ENCODE measurements at places on chromosomes 5 and 9.

GRCh38 chr5:131198625-131199024 lies 27.9 kb downstream of the LYRM7 start:
- no peak for DNase-seq

DNA sequence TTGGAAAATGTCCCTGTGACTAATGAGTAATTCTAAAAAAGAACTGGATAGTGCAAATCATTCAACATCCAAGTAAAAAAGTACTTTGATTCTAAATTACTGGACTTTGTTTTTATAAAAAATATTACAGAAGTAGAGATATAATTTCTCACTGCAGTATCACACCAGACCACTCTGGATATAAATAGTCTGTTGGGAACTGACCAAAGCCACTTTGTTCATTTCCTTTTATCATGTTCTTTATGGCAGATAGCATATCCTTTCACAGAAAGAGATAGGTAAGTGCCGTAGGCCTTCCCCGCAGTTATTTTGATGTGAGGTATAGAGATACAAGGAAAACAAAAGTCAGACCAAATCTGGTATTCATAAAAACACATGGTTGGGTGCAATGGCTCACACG lies 827.4 kb upstream of the GRAMD2B start:
- no peak for DNase-seq

DNA sequence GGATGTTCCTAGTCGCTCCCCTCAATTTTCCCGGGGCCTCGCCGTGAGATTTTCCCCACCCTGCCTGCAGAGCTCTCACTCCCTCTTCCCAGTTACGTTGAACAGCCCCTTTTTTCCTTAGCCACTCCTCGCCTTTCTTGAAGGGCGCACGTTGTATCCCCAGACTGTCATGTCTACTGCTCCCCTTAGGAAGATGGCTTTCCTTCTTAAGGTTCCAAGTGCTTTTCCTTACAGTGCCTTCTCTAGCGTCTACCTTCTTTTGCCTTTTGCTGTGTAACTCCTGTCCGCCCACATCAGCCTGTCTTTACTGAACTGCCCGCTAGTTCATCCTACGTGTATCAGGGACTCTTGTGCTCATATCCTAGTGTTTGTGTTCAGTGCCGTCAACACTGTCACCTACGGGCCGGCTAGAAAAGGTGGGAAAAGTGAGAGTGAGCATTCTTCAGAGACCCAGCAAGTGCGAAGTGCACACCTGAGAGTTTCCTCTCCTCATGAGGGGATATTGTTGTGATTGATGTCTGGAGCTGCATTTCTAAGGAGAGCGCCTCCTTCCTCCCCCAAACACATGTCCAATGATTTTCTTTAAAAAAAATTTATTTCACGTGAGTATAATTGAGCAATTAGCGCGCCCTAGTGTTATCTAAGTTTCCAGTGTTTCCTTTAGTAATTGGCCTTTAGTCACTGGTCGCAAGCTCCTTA lies 764 bp downstream of the CAMLG start:
- DNase-seq = peak; percentile 2

GRCh38 chr5:173256800-173257199 lies 21.8 kb upstream of the NKX2-5 start:
- no peak for DNase-seq

DNA sequence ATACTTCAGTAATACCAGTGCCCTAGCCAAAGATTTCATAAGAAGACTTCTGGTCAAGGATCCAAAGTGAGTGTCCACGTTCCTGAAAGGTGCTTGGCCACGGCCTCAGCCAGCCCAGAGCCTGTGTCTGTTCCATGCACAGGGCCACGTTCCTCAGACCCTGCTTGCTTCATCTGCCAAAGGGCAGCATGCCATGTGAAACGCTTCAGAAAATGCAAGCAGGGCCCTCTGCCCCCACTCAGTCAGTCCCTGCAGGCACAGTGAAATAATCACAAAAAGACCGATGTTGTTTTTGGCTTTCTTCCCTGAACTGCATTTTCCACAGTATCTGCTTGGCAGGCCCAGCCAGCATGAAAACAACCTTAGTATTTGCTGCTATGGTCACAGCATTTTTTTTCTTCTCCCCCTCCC lies 85.5 kb upstream of the CTSL start:
- no peak for DNase-seq

- DNase-seq = no peak
Observed at GRCh38 chr9:135388530-135388929, 91.1 kb upstream of the PPP1R26 start.

DNA sequence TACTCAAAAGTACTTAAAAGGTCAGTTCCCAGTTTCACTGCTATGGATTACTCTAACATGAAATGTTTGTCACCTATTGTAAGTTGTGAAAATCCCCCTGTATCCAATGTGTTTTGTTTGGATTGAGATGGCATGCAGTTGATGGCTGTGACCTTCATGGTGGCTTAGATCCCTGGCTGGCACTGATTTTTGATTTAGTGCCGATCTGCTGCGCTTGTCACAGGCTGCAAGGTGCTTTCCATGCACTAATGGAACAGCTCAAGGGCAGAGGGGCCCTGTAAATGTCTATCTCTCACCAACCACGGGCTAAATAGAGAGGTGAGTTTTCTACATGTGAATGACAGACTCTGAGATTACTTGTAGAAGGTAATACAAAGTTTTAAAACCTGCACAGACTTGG lies 69.8 kb upstream of the WDR41 start:
- DNase-seq = no peak

GRCh38 chr9:72577212-72577753 lies 55.9 kb downstream of the TMC1 start:
- DNase-seq = no peak

- no peak for DNase-seq
Observed at GRCh38 chr9:99052815-99053715, 51.8 kb upstream of the TGFBR1 start.

GRCh38 chr5:60494144-60494543 lies 205.8 kb downstream of the DEPDC1B start:
- no peak for DNase-seq

DNA sequence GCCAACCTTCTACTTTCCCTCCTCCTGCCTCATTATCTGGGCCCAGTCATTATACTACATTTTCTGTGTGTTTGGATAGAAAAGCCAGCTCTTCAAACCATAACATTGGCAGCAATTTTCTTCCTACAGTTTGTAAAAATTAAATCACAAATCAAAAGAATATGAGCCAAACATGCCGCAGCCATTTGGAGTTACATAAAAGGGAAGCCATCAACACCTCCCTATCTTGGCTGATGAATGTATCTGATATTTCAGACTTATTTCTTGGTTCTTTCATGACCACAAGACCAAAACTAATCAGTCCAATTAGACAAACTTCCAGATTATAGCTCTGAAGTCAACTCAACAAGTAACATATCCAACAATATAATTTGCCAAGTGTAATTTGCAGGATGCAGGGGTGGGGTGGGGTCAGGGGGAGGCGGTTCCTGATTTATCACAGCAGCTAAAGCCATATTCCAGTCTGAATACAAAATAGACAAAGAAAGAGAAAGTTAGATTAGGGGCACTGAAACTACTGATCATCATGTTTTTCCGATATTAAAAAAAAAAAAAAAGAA lies 89.4 kb upstream of the CNTLN start:
- DNase-seq = no peak

- DNase-seq = no peak
Observed at GRCh38 chr5:36662291-36662851, 56.0 kb downstream of the SLC1A3 start.

DNA sequence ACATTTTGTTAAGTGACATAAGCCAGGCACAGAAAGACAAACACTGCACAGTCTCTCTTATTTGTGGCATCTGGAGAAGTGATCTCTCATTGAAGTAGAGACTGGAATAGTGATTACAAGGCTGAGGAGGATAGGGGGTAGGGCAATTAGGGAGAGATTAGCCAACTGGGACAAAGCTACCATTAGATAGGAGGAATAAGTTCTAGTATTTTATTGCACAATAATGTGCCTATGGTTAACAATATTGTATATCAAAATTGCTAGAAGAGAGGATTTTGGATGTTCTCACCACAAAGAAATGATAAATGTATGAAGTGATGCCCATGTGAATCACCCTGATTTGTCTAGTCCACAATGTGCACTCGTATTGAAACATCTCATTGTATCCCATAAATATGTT lies 281.8 kb downstream of the MTRR start:
- no peak for DNase-seq

GRCh38 chr9:125970340-125970739 lies 223.2 kb downstream of the PBX3 start:
- no peak for DNase-seq

DNA sequence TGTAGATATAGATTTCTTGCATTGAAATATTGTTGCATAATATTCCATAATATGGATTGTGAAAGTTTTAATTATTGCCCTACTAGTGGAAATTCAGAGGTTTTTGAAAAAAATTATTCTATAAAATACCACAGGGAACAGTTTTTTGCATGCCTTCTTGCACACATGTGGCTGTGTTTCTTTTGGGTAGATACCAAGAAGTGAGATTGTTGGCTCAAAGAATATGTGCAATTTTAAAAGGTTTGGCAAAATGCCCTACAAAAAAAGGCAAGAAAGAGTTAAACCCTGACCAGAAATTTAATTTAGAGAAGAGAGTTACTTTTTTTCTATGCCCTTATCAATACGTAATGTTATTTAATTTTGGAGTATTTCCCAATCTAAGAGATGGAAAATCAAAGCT lies 270.8 kb upstream of the DAPK1 start:
- no peak for DNase-seq

- no peak for DNase-seq
Observed at GRCh38 chr5:85484982-85485574, 1100.4 kb upstream of the EDIL3 start.

DNA sequence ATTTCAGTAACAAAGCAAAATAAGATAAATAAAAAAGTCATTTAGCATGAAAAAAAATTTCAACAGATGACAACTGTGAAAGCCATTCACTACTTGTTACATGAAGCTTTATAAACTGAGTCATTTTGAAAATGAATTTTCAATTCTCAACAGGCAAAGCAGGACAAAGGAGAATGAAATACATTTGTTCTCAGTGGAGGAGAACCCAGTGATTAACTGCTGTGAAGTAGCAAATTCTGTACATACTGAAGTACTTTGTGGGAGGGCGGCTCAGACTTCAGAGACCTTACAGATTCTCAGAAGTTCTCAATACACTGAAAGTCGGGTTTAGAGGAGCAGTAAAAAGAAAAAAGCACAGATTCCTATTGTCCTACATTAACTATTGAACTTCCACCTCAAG lies 21.7 kb downstream of the SKIC3 start:
- DNase-seq = no peak

GRCh38 chr5:80268916-80269315 lies 13.1 kb upstream of the SERINC5 start:
- DNase-seq = no peak

GRCh38 chr5:14588145-14588544 lies 6.6 kb downstream of the OTULINL start:
- no peak for DNase-seq

GRCh38 chr9:86531971-86532640 lies 177.9 kb upstream of the TUT7 start:
- no peak for DNase-seq

DNA sequence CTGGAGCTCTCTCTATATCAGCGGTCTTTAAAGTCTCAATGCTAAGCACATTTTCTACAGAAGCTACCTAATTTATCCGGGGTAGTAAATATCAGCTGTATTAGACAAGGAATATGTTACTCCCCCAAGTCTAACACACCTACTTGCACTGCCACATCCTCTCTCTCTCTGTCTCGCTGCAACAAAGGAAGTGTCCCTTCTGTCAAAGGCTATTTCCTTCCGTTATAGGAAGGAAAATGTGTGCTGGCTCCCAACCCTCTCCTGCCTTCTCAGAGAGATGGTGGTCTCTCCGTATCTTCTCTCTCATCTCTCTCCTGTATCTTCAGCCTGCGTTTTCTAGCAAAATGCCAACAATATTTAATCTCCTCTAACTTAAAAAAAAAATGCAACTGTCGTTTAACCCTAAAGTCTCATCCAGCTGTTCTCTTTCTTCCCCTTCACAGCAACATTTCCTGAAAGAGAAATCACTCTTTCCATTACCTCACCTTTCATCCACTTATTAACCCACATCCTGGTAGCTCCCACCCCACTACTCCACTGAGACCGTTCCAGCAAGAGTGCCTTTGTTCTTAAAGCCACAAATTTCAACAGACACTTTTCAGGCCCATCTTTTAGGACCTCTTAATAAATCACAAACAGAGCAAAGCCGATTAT lies 2.3 kb downstream of the TTF1 start:
- DNase-seq = no peak
